ENCODE measurements at places on chromosomes 2 and 18. TPM values are rescaled to one million over a fixed set of nuclear protein-coding genes. Genes with fewer than 3 reads are reported as not detected.

Gene DSEL
- total RNA-seq = 25.1 TPM

Gene CPO
- total RNA-seq = 0.19 TPM

Gene IL37
- total RNA-seq = not detected

Gene GCKR
- total RNA-seq = 3.2 TPM

Gene SIX3
- not detected for total RNA-seq

Gene GKN2
- 0.65 TPM for total RNA-seq

Gene ATP5MC3
- total RNA-seq = 102 TPM

Gene CNRIP1
- total RNA-seq = 46.4 TPM

Gene NRP2
- 443 TPM for total RNA-seq

Gene SLC16A14
- total RNA-seq = under 0.01 TPM

Gene PRKAG3
- total RNA-seq = not detected

Gene DYSF
- total RNA-seq = 148 TPM
